ENCODE measurements at places on chromosomes 16 and 17.

GRCh38 chr16:79838496-79839259 is 238.1 kb upstream of the MAF start:
- DNase-seq = no peak

DNA sequence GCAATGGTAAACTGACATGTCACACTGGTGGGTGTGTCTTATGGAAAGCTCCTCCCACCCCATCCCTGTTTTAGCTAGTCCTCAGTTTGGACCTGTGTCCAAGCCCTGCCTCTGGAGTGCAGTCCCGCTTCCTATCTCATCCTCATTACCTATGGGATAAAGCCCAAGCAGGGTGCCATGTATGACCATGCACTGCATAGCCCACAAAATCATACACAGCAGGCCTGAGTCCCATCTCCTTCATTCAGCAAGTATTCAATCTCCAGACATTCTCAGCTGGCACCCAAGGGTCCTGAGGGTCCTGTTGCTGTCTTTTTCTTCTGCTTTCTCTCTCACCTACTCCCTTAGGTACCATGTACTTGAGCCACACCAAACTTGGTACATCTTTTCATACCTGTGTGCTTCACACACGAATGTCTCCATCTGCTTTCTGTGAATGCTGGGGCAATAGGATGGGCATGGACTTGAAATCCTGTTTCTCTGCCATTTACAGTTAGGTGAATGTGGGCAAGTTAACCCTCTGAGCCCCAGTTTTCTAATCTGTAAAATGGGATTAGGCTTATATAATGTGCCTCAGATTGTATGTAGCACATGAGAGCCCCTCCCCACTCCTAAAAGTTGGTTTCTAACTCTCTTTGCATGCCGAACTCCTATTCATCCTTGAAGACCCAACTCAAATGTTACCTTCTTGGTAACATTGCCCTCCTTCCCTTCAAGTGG is 28.5 kb downstream of the TNS4 start:
- no peak for DNase-seq

GRCh38 chr17:4919511-4920047 is 12.5 kb upstream of the GP1BA start:
- no peak for DNase-seq

- no peak for DNase-seq
These were observed 256.3 kb upstream of the ZFHX3 start for GRCh38 chr16:73304008-73304774.

GRCh38 chr17:47230864-47231263 is 21.7 kb downstream of the MYL4 start:
- DNase-seq = no peak

- DNase-seq = no peak
These were observed 30.2 kb upstream of the NOL11 start for GRCh38 chr17:67687511-67687910.

DNA sequence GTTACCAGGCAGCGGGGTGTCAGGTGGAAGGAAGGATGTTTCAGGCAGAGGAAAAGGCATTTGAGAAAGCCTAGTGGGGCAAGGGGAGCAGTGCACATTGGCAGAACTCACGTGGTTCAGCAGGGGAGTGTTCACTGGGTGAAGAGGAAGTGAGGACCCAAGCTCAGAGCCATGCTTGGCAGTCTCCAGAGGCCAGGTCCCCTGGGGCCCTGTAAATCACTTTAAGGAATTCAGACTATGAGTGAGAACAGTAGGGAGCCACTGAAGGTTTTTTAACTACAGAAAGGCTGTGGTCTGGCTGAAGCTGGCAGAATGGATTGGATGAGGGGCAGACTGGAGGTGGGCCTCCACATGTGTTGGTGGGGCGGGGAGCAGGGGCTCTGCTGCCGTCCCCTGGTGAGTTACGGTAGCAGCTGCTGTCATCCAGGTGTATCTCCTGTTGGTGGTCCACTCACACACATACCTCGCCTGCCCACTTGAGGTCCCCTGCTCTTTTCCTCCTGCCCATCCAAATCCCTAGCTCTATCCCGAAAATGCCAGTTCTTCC is 5.1 kb downstream of the CLEC16A start:
- DNase-seq = peak; percentile 37

GRCh38 chr17:1852327-1852726 is 22.5 kb downstream of the RPA1 start:
- no peak for DNase-seq

- no peak for DNase-seq
These were observed 81.1 kb downstream of the ANKRD11 start for GRCh38 chr16:89409161-89409711.

GRCh38 chr17:9360677-9361081 is 214.9 kb downstream of the STX8 start:
- DNase-seq = no peak

DNA sequence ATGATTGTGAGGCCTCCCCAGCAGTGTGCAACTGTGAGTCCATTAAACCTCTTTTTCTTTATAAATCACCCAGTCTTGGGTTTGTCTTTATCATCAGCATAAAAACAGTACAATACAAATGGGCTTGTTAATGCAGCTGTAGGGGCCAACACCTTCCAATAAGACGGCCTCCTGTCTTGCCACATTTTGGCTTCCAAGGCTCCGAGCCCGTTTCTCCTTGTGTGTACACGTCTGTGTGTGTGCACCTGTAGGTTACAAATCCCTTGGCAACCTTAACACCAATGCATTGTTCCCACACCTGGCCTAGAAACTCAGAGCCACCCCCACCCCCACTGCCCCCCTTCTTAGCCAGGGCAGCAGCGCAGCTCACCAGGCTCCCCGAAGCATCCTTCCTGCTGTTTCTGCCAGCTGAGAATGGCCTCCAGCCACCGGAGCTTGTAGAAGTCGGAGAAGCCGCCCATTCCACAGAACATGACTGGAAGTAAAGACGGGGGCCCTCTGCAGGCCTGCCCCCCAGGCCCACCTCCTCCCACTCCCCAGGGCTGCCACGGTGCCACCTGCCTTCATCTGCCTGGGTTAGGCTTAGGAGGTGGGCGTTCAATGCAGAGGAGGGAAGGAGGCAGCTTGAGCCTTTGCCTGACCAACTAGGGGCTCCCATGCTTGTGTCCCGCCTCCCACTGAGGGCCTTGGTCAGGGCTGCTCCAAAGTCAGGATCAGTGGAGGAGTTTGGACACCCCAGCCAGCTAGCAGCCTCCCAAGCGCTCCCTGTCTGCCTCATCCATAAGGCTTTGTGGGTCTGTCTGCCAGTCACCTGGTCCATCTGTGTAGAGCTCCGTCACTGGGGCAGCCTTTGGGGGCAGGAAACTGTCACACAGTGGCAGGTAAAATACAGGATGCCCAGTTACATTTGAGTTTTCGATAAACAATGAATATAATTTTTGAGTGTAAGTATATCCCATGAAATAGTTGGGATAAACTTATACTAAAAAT is 10.6 kb downstream of the C16orf89 start:
- DNase-seq = no peak

DNA sequence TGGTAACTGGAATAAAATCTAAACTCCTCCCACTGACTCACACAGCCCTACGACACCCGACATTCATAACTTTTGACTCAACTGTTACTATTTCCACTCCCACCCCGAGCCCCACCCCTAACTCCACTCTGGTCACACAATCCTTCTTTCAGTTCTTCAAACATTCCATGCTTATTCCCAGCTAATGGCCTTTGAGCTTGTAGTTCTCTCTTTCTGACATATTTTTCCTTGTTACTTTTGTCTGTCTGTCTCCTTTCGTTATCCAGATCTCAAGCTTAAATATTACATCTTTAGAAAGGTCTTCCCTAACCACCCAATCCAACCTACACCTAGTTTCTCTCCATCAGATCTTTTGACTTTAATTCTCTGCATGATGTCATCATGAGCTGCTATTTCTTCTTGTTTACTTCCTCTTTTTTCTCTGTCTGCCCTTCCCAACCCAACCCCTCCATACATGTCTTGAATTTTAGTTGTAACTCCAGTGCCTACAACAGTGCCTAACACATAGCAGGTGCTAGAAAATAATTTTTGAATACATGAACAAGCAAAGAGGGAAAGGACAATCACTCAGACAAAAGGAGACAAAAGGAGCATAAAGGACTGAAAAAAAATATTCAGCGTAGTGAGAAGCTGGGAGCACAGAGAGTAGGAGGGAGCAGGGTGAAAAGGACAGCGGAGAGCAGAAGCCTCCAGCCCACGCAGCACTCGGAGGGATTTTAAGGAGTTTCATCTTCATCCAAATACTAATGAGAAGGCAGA is 65.2 kb upstream of the SMIM36 start:
- DNase-seq = no peak

DNA sequence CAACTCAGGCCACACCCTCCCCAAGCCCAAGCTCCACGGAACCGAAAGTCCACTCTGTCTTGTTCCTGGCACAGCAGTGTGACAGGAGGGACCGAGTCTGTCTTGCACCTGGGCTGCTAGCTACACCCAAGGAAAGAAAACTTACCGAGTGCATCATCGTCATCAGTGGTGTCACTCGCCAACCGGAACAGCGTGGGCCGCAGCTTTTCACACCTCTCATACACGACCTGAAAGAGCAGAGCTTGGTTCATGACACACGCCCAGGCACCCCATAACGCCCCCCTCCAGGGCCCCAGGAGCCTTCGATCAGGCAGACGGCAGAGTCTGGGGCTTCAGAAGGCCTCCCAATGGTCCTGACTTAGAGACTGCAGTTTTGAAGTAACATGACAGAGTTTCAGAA is 27.5 kb downstream of the GGA2 start:
- DNase-seq = peak; percentile 49

- DNase-seq = no peak
These were observed 947 bp downstream of the SLC7A6OS start for GRCh38 chr16:68309799-68310198.

GRCh38 chr17:55005520-55005919 is 37.0 kb downstream of the STXBP4 start:
- no peak for DNase-seq

- no peak for DNase-seq
These were observed 78.2 kb upstream of the TMEM97 start for GRCh38 chr17:28240688-28241340.

DNA sequence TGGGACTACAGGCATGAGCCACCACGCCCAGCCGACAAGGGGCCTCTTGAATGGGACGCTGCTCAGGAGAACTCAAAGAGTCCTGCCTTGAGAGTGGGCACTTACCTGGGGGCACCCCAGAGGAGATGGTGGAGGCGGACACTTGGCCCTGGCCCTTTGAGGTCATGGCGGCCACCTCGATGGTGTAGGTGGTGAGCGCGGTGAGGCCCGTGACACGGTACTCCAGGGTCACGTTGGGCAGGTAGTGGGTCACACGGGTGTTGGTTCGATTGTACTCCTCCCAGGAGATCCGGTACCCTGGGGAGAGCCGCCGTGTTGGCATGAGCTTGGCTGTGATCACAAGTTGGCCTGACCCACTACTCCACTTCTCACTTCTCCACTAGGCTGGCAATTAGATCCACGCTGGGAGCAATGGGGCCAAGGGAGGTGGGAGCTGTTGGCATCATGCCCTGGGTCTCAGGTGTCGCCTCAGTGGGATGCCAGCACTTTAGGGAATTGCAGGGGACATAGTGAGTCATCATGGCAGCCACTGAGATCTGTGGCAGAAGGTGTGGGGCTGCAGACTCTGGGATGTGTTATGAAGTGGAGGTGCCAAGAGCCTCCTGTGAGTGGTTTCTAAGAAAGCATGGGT is 89.2 kb upstream of the CDC42EP4 start:
- no peak for DNase-seq

- no peak for DNase-seq
These were observed 52.2 kb upstream of the MED9 start for GRCh38 chr17:17424552-17424951.

DNA sequence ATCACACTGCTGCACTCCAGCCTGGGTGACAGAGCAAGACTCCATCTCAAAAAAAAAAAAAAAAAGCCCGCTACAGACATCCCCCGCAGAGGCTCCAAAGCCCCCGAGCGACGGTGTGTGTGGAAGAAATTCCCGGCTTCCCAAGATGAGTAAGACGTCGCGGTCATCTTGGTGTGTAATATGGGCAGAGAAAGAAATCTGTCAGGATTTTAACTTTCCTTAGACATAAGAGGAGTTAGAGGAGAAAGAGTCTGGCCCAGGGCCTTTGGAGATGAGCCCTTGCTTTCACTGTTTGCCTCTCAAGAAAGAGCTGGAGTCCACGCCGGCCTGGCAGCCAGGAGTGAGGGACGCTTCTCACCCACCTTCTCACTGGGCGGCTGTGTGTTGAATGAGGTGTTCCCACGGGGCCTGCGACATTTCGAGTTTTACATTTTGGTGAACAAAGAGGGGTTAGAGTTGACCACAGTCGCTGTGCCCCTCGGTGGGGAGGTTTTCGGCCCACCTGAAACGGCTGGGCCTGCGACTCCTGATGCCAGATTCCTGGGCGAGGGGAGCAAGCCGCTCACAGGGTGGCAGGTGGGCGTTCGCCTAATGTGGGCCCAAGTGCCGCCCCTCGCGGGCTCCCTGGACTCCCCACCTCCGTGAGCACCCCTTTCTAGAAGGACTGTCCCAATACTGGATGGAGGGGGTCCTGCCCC is 17.9 kb downstream of the C1QTNF1 start:
- no peak for DNase-seq

- peak; percentile 83 for DNase-seq
These were observed at the start of gene TCF25 for GRCh38 chr16:89873109-89873971. Gene TCF25, plus strand, starts transcription at chr16:89873592. Its CDS starts 76 bp downstream, at chr16:89873668.

- DNase-seq = no peak
These were observed 49.0 kb downstream of the CCDC182 start for GRCh38 chr17:57696050-57696449.

- DNase-seq = no peak
These were observed 8.5 kb downstream of the TUBG1 start for GRCh38 chr17:42617956-42618431.

DNA sequence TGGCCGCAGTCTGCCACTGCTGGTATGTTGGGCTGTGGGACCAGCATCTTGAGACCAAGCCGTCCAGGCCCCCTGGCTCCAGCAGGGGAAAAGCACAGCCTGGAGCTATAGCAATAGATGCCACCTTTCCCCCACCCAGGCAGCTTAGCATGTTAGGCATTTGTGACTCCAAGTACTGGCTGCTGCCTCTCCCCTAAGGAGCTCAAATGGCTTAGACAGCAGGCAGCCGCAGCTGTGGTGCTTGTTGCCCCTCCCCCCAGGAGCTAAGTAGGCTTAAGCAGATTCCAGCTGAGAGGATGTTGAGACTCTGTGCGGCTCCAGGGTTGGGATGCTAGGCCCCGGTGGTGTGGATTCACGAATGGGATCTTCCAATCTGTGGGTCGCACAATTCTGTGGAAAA is 88.8 kb upstream of the ANKFN1 start:
- no peak for DNase-seq

DNA sequence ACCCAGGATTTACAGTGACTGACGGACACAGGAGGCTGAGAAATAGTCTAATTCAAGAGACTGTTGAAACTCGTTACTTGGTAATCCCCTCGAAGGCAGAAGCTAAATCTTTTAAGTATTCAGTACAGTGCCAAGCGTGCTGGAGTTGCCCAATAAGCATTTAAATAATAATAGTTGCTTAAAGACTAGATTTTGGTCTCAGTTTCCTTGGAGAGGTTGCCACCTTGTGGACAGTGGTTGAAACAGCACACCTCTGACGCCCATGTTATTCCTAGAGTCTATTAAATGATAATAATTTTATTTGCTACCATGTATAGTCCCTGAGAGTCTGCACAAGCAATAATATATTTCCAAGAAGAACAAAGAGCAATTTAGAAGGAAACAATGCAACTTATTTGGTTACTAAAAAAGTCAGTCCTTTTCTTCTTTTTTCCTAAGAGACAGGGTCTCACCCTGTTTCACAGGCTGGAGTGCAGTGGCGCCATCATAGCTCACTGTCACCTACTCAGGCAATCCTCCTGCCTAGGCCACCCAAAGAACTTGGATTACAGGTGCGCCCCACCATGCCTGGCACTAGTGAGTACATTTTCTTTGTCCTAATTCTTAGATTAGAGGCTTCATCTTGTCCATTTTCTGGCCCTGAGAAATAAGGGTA is 138.0 kb upstream of the NUDT7 start:
- peak; percentile 9 for DNase-seq

All from GM18507 (cell line).